Activated CD4-positive, alpha-beta T cell treated with anti-CD3 and anti-CD28 coated beads, Interleukin-2, amount 10 ng/mL, durations not matched to agents 24 days and 14 days (primary cell): ENCODE measurements at places on chromosomes 4 and X. TPM values are rescaled to one million over a fixed set of nuclear protein-coding genes. Genes with fewer than 3 reads are reported as not detected.

The PAGE2 gene
- total RNA-seq, result not detected in 2 replicates

GRCh38 chrX:97846228-97846627 lies 962.5 kb downstream of the RPA4 start:
- no peak overlapping the region for H3K4me3 ChIP-seq
- no peaks in the 10 kb centered on the region for H3K4me1 ChIP-seq
- DNase-seq, result no peak
- H3K36me3 ChIP-seq, result no peaks in the 10 kb centered on the region
- no peaks in the 10 kb centered on the region for H3K27me3 ChIP-seq
- H3K27ac ChIP-seq, result no peak overlapping the region

DNA sequence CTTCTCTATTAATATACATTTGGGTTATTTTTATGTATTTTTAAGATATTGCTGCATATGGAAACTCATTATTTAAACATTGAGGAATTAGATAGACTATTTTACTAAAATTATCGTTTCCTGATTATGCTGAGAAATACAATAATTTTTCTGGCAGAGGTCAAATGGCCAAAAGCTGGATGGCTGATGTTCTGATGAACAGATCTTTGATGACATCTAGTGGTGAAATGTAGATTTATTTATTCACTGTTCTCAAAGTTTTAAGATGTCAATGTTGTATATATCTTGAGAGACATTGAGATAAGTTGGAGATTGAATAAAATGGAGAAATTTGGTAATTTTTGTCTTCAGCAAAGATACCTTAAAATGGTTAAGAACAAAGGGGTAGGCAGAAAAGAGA lies 96.2 kb downstream of the UGT8 start:
- H3K27me3 ChIP-seq, result peaks cover 3% of the 10 kb centered on the region
- no peak for DNase-seq
- no peaks in the 10 kb centered on the region for H3K36me3 ChIP-seq
- H3K27ac ChIP-seq, result no peak overlapping the region
- H3K4me1 ChIP-seq, result peaks cover 6% of the 10 kb centered on the region

The KCTD8 gene
- not detected in 2 replicates for total RNA-seq

DNA sequence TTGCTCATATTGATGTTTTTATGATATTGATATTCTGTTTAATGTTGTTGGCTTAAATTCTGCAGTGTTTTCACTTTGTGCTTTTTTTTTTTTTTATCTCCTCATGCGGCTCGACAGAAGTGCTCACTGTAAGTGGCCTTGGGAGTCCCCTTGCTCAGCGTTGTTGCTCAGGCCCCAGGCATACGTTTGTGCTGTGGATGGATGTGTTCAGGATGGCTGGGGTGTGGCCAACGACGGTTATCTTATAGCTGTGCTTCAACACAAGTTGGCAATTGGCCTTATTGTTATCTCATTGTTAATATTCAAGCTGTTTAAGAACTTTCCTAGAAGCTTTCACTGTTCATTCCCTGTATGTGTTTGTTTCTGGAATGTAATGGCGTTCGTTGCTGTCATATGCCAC lies 36.4 kb upstream of the CLCN4 start:
- DNase-seq, result no peak
- H3K36me3 ChIP-seq, result peaks cover 18% of the 10 kb centered on the region
- no peak overlapping the region for H3K4me3 ChIP-seq
- no peak overlapping the region for H3K27ac ChIP-seq
- no peaks in the 10 kb centered on the region for H3K27me3 ChIP-seq
- peaks cover 9% of the 10 kb centered on the region for H3K4me1 ChIP-seq

DNA sequence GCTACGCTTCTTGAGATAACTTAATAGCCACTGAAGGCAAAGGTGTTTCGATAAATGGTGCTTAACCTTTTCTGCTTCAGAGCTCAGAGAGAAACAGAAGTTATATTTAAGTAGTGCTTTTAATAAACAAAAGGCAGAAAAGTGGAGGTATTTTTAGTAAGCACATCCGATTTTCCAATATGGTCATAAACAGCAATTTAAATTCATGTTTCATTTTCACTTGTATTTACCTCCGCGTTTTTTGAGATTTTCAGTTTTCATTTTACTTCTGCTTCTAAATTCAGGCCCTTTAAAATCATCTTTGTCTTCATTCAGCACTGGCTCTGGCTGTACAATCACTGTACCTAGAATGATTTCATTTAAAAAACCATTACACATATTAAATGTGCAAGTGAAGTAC lies 92.4 kb downstream of the ATRX start:
- no peak for DNase-seq
- H3K27me3 ChIP-seq, result no peaks in the 10 kb centered on the region
- H3K4me1 ChIP-seq, result no peaks in the 10 kb centered on the region
- no peak overlapping the region for H3K4me3 ChIP-seq
- no peak overlapping the region for H3K27ac ChIP-seq

The SMPX gene
- total RNA-seq, result not detected in 2 replicates

The TSPAN7 gene
- total RNA-seq, result 0.19 TPM in 1 of 2 replicates, not detected in the other

DNA sequence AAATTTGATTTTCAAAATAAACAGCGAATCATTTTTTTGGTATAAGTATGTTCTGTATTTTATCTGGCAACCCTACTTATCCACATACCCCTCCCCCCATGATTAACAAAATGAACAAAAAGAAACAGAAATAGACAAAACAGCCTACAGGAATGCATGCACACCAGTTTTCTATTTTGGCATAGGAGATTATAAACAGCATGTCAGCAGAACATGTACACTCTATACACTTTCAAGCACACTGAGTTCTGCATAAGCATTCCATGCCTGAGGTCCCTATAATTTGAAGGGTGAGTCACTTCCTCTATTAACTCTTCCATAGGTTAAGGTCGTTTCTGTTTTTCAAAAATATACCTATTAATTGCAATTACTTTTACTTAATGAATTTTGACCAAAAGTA lies 28.0 kb upstream of the ZNF280C start:
- no peak overlapping the region for H3K4me3 ChIP-seq
- H3K4me1 ChIP-seq, result no peaks in the 10 kb centered on the region
- no peaks in the 10 kb centered on the region for H3K36me3 ChIP-seq
- H3K27me3 ChIP-seq, result peaks cover 8% of the 10 kb centered on the region
- H3K27ac ChIP-seq, result no peak overlapping the region

DNA sequence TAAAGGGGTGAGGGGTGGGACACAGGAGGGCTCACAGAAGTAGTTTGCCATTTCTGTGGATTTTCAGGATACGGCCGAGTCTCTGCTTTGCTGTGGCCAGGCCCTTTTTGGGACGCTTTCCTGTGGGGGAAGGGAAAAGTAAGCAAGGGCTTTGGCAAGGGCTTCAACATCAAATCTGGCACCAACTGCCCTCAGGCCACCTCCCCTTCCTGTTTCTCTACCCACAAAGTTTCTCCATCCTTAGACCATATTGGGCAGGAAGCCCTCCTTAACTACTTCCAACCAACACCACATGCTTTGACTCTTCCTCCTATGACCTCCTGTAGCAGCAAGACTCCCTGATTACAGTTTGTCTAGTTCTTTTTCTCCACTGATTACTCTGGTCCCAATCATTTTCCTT lies 105.1 kb downstream of the PHF8 start:
- no peaks in the 10 kb centered on the region for H3K27me3 ChIP-seq
- H3K4me3 ChIP-seq, result no peak overlapping the region
- peaks cover 16% of the 10 kb centered on the region for H3K4me1 ChIP-seq
- no peak for DNase-seq
- peaks cover 58% of the 10 kb centered on the region for H3K36me3 ChIP-seq

The MAGEA3 gene
- not detected in 2 replicates for total RNA-seq

The CXorf49 gene
- total RNA-seq, result not detected in 2 replicates

The F8A1 gene
- total RNA-seq, result 23.2 and 25.0 TPM in 2 replicates

The CXCL1 gene
- not detected in 2 replicates for total RNA-seq

The CABS1 gene
- total RNA-seq, result not detected in 2 replicates

GRCh38 chr4:8727131-8727530 lies 134.6 kb downstream of the CPZ start:
- H3K36me3 ChIP-seq, result no peaks in the 10 kb centered on the region
- H3K27ac ChIP-seq, result no peak overlapping the region
- H3K27me3 ChIP-seq, result no peaks in the 10 kb centered on the region
- H3K4me3 ChIP-seq, result no peak overlapping the region
- H3K4me1 ChIP-seq, result no peaks in the 10 kb centered on the region
- DNase-seq, result no peak
